Fibroblast of the conjunctiva (primary cell): ENCODE measurements at places on chromosomes 5 and 9.

DNA sequence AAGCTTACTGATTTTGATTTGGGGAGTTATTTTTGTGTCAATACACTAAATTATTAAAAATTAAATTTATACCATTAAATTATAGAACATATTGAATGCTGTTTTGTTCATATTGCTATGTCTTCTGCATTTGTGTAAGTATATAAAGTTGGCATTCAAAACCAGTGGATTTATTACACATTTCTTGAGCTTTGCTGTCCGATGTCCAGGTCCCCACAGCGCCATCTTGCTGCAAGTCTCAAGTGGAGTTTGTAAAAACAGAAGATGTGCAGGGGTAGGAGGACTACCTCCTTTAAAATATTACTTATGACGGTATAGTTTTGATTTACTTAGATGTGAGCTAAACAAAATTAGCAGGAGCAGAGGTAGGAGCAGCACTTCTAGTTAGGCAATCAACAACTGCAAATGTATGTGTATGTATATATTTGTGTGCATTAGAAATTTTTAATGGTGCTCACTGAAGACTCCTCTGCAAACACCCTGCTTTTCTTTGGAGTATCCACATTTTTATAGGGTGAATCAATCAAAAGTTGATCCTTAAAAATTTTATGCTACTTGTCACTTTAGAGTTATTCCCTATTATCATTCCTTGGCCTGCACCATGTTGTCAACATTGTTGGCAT is 37.4 kb downstream of the CPEB4 start:
- DNase-seq: peak; percentile 45

- DNase-seq: no peak
Measured at GRCh38 chr5:54519509-54519876, 1.9 kb downstream of the SNX18 start.

- peak; percentile 69 for DNase-seq
Measured at GRCh38 chr9:14993061-14993800, 83.0 kb upstream of the FREM1 start.

GRCh38 chr9:110995420-110996340 is 42.6 kb downstream of the LPAR1 start:
- DNase-seq: no peak

GRCh38 chr9:35414889-35415288 is 75.0 kb upstream of the RUSC2 start:
- no peak for DNase-seq
